Occipital lobe (tissue), 3 donors: ENCODE measurements at places on chromosomes 5 and 9.
A peak's percentile ranks its signal among the peaks of the same experiment; 100 is the strongest.

- DNase-seq = no peak
Measured at GRCh38 chr5:5432020-5432707, 9.7 kb downstream of the ICE1 start.

GRCh38 chr5:149195337-149195887 lies 54.1 kb downstream of the ABLIM3 start:
- DNase-seq = no peak

GRCh38 chr9:81826517-81826906 lies 101.7 kb upstream of the SPATA31D4 start:
- DNase-seq = peak; percentile 83

GRCh38 chr5:43553381-43553780 lies 3.5 kb downstream of the PAIP1 start:
- DNase-seq = no peak

DNA sequence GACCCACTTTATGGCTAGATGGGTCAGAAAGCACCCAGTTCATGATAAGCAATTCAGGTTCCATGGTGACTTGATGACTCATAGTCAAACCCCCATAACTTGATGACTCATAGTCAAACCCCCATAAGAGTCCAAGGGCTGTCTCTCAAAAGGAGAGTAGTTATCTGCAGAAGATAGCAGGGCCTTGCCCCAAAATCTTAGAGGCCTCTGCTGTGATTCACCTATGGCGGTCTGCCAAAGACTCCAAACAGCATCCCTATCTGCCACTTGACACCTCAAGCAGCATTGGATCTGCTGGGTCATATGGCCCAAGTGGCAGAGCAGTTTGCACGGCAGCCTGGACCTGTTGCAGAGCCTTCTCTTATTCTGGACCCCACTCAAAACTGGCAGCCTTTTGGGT lies 395.2 kb upstream of the KIF2A start:
- DNase-seq = no peak

- DNase-seq = no peak
Measured at GRCh38 chr9:82487935-82488312, 499.4 kb downstream of the SPATA31D1 start.

DNA sequence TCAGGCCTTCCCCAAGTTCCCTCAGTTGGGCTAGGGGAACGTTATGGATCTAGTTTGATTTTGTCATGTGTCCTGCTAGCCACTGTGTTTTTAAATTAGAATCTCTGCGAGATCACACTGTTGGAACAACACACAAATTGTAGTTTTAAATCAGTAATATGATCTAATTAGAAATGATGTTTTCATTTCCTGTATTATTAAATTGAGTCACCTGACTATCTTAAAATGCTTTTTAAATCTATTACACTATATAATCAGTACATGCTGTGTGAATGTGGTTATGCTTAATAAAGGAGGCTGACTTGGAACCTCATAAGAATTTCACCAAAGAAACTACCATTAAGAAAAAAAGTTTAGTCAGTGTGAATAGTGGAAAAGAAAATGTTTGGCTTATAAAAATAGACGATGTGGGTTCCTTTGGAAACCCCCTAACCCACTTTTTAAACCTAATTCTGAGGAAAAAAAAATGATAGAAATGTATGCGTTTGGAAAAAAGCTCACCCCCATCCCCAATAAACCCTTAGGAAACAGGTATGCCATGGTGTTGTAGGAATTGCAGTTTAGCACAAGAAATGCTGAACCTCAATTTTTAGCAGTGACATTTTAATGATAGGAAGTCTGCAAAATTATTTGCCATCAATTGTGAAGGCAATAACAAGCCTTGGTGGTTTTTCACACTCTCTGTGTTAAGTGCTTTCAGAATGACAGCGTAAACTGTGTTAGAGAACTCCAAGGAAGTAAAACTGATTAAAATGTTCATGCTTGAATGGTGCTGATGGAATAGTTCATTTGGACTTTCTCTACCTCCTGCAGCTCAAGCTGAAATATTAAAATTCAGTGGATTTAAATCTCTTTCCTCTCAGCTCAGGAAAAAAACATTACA lies 59.0 kb downstream of the TLE4 start:
- DNase-seq = no peak

- no peak for DNase-seq
Measured at GRCh38 chr9:10447036-10447435, 165.8 kb downstream of the PTPRD start.

DNA sequence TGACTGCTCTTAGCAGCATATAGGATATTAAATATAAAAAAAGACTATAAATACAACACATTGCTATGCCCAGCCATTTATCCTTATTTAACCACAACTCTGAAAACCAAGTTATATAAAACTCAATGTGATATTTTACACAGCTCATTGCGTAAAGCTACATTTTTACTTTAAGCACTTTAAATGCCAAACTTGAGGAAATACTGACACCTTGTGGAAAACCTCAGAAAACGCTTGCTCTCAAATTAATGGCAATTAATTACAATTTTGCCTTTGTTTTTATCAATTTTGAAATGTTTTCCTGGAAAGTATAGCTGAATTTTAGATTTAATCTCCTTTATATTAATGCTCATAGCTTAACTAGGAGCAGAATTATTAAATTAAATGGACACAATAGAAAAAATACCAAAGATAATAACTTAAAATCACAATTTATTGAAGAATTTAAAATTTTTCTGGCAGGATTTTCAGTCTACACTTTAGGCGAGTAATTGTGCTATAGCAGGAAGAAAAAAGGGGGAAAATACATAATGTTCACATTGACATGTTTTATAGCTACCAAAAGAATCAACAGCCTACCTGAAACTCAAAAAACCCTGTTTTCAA lies 25.2 kb upstream of the PLAC8L1 start:
- DNase-seq = no peak

GRCh38 chr9:106799152-106799551 lies 63.8 kb upstream of the ZNF462 start:
- no peak for DNase-seq

DNA sequence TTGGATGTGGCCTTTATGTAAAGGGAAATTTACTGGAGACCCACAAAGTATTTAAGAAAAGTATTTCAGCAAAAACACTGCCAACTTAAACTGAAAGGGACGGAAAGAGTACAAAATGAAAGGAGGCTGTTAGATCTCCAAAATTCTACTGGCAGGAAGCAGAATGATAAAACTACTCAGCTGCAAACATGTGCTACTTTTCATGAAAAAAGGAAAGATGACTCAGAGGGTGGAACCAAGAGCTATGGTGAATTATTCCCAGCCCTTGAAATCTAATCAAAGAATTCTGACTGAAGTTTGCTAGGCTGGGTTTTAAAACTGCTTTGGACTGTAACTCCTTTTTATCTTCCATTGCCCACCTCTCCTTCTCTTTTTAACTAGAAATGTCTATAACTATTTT lies 58.6 kb upstream of the ZBED3 start:
- no peak for DNase-seq

DNA sequence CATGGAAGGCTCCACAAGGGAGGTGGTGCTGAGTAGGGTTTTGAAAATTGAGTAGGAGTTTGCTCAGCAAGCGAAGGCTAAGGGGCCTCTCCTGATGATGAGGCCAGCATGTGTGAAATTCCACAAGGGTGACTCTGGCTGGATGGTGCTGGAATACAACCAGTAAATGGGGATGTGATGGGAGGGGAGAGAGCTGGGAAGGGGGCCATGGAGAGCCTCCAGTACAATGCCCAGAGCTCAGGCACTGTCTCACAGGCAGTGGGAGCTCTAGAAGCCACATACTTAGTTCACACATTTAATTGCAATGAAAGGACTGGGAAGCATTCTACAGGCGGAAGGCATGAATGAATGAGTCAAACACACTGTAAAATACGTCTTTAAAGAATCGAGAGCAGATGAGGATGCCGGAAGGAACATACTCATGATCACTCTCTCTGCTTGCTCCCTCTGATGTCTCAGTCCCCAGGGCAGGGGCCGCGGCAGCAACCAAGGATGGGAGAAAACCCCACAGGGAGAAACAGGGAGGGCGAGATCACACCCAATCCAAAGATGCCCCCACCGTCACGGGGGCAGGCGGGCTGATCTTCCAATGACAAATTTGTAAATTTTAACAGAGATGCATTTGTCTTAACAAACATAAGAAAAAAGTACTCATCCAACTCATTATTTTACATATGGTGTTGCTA lies 261.0 kb downstream of the NSG2 start:
- DNase-seq = no peak

DNA sequence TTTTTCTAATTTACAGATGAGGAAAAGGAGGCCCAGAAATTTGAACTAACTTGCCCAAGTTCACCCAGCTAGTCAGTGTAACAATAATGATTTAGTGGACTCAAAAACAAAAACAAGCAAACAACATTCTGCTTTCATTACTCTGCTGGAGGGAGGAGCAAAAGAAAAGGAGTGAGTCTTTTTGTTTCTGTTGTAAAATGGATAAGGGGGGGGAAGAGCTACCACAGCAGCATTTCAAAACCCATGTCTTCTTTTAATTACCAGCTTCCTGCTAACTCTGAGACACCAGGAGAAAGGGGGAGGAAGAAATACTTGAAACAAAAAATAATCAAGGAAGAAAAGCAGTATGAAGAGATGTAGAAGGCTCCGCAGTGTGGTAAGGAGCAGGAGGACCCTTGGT lies 39.2 kb upstream of the EQTN start:
- DNase-seq = no peak

DNA sequence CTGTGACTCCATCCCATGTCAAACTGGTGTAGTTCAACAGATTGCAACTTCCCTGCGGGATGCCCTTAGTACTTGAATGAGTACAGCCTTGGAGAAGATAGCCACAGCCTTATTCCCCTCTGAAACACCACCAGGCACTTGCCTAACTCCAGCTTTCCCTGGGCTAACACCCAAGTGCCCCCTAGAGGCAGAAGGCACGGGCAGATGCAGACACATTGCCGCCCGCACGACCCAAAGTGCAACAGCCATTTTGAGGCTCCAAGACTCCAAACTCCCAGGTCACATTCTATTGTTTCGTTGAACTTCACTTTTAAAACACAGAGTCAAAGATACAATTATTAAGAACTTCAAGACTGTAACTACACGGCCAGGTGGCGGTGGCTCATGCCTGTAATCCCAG lies 163.6 kb upstream of the CDH6 start:
- DNase-seq = no peak

- no peak for DNase-seq
Measured at GRCh38 chr9:129809346-129809745, 6.4 kb downstream of the TOR1B start.

DNA sequence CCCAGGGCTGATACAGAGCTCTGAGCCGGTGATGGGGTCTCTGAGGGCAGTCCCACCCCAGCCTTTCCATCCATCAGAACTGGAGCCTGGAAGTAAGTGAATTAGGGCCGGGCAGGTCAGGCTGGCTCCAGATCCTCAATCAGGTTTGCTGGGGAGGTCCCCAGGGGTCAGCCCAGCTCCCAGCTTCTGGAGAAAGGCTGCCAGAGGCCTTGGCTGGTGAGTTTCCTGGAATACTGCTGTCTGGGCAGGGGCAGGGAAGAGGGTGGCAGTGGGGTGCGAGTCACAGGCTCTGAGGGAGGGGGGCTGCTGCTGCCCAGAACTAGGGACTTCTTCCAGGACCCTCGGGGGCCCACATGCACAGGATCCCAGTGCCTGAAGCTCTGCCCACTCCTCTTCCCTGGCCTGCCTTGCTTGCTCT lies 200.6 kb upstream of the MVB12B start:
- no peak for DNase-seq

DNA sequence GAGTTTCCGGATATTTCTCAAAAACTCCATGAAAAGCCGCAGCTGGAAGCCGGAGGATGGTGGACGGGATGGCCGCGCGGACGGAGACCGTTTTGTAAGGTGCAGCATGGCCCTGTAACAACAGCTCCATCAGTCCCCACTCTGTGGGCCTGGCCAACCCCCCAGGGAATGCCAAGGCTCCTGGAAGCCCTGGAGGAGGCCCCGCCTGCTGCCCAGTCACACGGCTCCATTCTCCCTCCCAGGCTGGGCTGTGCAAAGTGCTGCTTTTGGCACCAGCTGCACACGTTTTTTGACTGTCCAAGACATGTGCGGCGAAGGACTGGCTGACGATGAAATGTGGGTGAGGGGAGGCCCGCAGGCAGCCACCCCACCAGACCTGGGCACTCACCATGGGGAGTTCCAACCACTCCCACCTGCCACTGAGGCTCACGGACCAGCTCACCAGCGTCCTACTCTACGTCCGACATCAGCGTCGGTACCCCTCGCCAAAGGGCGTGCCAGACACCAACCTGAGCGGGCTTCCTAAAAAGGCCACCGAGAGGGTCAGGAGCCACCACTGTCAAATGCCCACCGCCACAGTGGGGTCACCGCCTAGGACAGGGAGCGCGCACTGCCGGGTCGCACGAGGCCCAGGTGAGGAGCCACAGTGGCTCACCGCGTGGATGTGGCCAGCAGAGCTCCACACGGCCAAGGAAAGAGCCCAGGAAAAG lies 27.3 kb downstream of the PNPLA7 start:
- DNase-seq = no peak

- DNase-seq = no peak
Measured at GRCh38 chr9:127980060-127980705, 606 bp downstream of the EEIG1 start.

DNA sequence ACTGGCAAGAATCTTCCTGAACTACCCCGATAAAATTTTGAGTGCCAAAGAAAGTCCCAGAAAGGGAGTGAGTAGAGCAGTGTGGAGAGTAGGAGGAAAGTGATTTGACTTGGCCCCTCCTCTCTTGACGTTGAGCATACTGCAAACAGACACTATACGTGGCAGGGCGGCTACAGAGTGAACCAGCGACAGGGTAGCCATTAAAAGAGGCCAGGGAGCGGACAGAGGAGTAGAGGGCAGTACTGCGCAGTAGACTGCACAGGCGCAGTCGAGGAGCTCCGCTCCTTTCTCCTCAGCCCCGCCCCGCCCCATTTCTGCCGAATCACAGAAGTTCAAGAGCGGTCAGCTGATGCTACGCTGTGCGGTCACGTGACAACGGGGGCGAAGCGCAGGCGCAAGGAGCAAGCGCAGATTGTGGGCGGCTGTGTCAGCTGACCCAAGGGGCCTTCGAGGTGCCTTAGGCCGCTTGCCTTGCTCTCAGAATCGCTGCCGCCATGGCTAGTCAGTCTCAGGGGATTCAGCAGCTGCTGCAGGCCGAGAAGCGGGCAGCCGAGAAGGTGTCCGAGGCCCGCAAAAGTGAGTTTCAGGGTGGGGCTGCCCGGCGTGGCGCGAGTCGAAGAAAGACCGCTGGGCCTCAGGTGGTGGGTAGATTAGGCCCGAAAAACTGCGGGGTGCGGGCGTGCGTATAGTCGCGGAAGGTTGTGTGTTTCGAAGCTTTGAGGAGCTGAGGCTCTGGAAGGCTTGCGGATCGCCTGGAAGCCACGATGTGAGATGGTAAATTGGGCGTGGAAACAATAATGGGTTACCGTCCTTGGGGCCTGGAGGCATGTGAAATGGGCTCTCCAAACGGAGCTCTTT lies at the start of gene ATP6V1G1:
Gene ATP6V1G1 (plus strand): TSS at position 425 of the 858 bp plus-strand sequence. CDS start 70 bp downstream, at position 495.
- DNase-seq = peak; percentile 93

DNA sequence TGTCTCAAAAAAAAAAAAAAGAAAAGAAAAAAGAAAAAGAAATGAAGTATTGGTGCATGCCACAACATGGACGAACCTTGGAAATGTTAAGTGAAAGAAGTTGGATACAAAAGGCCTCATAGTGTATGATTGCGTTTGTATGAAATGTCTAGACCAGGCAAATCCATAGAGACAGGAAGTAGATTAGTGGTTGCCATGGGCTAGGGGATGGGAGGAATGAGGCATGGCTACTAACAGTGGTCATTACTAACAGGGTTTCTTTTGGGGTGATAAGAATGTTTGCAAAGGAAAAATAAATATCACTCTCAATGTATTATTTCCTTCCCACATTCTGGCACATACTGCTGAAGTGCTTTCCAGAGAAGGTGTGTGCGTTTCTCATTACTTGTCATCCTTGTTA lies 44.1 kb downstream of the UGCG start:
- DNase-seq = no peak

GRCh38 chr5:55319491-55319890 lies 11.7 kb downstream of the MTREX start:
- no peak for DNase-seq
